ENCODE measurements at places on chromosomes 11 and 22.

- H3K27ac ChIP-seq = peak overlapping the region; percentile 18
- no peak overlapping the region for H3K4me3 ChIP-seq
- H3K36me3 ChIP-seq = no peaks in the 10 kb centered on the region
- DNase-seq = no peak
- H3K4me1 ChIP-seq = peaks cover 4% of the 10 kb centered on the region
Observed at GRCh38 chr11:2790568-2790921, 90.8 kb upstream of the KCNQ1OT1 start.

- no peaks in the 10 kb centered on the region for H3K27me3 ChIP-seq
- H3K4me1 ChIP-seq = no peaks in the 10 kb centered on the region
- no peak for DNase-seq
- no peaks in the 10 kb centered on the region for H3K36me3 ChIP-seq
- H3K27ac ChIP-seq = no peak overlapping the region
- no peak overlapping the region for H3K4me3 ChIP-seq
Observed at GRCh38 chr11:79667380-79667779, 226.6 kb upstream of the TENM4 start.

DNA sequence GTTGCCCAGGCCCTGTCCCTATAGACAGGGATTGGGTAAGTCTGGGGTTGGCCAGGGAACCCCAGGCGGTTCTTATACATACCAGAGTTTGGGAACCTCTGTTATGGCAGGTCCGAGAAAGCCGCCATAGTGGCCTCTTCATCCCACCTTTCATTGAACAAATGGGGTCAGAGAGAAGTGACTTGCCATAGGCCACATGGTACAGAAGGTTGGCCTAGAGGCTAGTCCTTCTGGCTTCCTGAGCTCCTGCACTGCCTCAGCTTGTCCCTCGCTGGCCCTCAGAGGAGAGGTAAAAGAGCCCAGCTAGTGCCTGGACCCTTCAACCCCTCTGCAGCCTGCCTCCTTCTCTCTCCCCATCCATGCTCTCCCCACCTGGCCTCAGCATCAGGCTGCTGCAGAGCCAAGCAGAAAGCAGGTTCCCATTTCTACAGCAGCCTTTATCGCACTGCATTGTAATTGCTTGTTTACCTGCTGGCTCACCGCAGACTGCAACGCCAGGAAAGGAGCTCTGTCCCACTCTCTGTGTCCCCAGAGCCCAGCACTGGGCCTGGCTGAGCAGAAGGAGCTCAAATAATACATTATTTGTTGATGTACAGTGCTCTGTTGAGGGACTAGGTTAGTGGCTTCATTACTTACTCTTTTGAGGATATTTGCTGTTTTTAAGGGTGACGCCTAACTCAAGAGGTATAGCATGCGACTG lies 103.6 kb downstream of the TRIM29 start:
- no peaks in the 10 kb centered on the region for H3K4me1 ChIP-seq
- H3K27ac ChIP-seq = no peak overlapping the region
- H3K36me3 ChIP-seq = no peaks in the 10 kb centered on the region
- no peak overlapping the region for H3K4me3 ChIP-seq

DNA sequence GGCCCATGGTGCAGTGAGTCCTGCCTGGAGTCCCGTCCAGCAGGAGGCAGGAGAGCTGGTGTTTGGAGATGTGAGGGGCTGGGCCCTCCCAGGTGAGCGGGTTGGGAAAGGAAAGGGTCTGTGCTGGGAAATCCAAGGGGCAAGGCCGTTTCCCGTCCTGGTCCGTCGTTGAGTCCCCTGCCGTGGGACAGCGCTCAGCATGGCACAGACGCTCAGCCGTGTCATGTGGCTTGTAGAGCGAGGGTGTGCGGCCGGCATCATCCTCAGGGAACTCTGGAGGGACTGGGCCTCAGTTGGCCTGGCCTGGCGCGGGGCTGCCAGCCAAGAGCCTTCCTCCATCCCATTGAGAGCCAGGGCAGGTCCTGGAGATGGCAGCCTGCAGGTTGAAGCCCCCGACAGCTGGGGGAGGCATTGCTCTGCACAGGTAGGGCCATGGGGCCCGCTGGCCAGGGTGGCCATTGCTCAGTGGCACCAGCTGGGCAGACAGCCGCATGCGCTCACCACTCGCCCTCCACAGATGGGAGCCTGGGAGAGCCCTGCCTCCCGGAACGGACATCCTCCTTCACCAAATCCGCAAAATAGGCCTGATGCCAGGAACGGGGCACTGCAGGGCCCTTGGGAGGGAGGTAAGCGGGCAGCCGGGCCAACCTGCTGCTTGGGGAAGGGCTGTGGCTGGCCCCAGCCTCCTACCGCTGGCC lies 28.7 kb downstream of the KCNQ1 start:
- no peaks in the 10 kb centered on the region for H3K27me3 ChIP-seq
- H3K27ac ChIP-seq = no peak overlapping the region
- H3K4me3 ChIP-seq = no peak overlapping the region
- no peak for DNase-seq
- H3K36me3 ChIP-seq = peaks cover 16% of the 10 kb centered on the region
- peaks cover 27% of the 10 kb centered on the region for H3K4me1 ChIP-seq

GRCh38 chr22:25109878-25110595 lies 89.6 kb upstream of the CRYBB3 start:
- H3K36me3 ChIP-seq = peaks cover 3% of the 10 kb centered on the region
- H3K27ac ChIP-seq = no peak overlapping the region

DNA sequence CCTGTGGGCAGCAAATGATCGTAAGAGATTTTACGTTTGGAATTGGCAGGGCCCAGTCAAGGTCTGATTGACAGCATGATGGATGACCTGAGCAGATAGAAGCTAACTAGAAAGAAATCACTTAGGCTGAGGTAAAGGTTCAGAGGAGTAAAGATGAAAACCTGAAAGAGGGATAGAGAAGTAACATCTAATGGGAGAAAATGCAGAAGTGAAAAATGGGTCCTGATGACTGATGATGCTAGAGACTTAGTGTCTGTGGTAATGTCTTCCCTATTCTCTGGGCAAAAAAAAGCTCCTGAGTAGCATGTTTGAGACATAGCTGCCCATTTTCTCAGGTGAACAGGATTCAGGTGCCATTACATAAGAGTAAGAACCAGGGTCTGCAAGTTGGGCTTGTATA lies 628.8 kb upstream of the ANO5 start:
- DNase-seq = no peak
- no peak overlapping the region for H3K4me3 ChIP-seq
- no peaks in the 10 kb centered on the region for H3K36me3 ChIP-seq
- no peaks in the 10 kb centered on the region for H3K27me3 ChIP-seq
- H3K27ac ChIP-seq = no peak overlapping the region

- no peak overlapping the region for H3K4me3 ChIP-seq
- H3K4me1 ChIP-seq = no peaks in the 10 kb centered on the region
- DNase-seq = no peak
- no peak overlapping the region for H3K27ac ChIP-seq
- peaks cover 77% of the 10 kb centered on the region for H3K27me3 ChIP-seq
Observed at GRCh38 chr11:120261321-120261720, 21.4 kb downstream of the POU2F3 start.

DNA sequence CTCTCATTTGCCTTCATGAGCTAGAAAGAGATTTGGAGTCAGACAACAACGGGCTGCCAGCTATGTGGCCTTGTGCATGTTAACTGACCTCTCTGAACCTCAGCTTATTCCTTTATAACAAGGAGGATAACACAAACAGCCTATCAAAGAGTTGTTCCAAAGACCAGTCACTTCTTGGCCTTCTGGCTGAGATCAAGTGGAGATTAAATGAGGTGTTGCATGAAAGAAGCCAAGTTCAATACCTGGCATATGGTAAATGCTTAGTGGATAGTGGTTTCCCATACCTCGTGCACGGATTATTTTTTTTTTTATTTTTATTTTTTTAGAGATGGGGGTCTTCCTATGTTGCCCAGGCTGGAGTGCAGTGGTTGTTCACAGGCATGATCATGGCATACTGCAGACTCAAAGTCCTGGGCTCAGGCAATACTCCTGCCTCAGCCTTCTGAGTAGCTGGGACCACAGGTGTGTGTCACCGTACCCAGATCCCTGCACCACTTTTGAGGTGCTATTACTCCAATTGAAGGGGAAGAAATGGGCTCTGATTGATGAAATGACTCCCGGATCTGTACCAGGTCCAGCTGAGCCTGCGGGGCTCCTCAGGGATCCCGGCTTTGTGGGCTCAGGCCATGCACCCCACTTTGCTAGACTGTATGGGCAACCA lies 4.9 kb downstream of the LGALS1 start:
- peaks cover 5% of the 10 kb centered on the region for H3K36me3 ChIP-seq
- DNase-seq = no peak
- peaks cover 35% of the 10 kb centered on the region for H3K4me1 ChIP-seq
- H3K27me3 ChIP-seq = no peaks in the 10 kb centered on the region
- no peak overlapping the region for H3K27ac ChIP-seq

DNA sequence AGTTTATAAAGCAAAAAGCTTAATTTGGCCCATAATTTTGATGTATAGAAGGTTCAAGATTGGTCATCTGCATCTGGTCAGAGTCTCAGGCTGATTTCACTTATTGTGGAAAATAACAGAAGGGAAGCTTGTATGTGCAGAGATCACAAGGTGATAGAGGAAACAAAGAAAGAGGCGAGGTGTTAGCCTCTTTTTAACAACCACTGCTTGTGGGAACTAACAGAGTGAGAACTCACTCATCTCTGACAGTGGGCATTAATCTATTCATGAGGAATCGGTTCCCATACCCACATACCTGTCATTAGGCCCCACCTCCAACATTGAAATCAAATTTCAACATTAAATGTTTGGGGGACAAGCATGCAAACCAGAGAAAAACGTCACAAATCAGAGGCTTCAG lies 250.3 kb downstream of the GRM5 start:
- H3K36me3 ChIP-seq = no peaks in the 10 kb centered on the region
- DNase-seq = no peak
- H3K27ac ChIP-seq = no peak overlapping the region
- peaks cover 12% of the 10 kb centered on the region for H3K4me1 ChIP-seq
- H3K4me3 ChIP-seq = no peak overlapping the region

DNA sequence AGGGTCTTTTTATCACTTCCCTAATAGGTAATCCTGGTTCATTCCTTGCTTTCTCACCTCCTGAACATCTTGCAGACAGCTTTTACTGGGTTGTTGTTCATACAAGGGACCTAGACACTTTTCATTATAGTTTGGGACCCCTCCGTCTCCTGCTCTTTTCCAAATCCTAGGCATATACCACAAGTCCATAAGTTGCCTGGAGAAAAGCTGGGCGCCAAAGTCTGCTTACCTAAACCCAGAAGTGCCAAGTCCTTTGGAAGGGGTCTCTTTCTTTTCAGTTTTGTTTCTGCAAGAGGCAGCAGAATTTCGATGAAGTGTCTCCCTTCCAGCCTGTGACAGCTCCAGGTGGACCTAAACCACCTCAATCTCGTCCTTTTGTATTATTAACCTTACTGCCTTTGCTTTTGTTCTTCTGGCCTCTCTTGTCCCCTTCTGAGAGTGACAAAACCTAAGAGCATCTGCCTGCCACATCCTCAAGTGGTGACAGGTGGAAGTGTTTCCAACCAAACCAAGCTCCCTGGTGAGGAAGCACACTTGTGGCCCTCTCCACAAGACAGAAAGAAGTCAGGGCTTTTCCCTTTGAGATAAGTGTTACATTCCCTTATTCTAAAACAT lies 19.5 kb upstream of the P2RY6 start:
- no peak for DNase-seq
- no peaks in the 10 kb centered on the region for H3K27me3 ChIP-seq
- H3K4me3 ChIP-seq = no peak overlapping the region
- H3K36me3 ChIP-seq = no peaks in the 10 kb centered on the region
- no peaks in the 10 kb centered on the region for H3K4me1 ChIP-seq

GRCh38 chr22:30390974-30391691 lies 3.9 kb upstream of the RNF215 start:
- H3K27ac ChIP-seq = peak overlapping the region; percentile 91
- H3K36me3 ChIP-seq = no peaks in the 10 kb centered on the region
- no peak overlapping the region for H3K4me3 ChIP-seq
- DNase-seq = peak; percentile 84
- H3K4me1 ChIP-seq = peaks cover 37% of the 10 kb centered on the region

- DNase-seq = no peak
- no peak overlapping the region for H3K27ac ChIP-seq
- no peak overlapping the region for H3K4me3 ChIP-seq
Observed at GRCh38 chr11:132058211-132058772, 687.9 kb downstream of the NTM start.

DNA sequence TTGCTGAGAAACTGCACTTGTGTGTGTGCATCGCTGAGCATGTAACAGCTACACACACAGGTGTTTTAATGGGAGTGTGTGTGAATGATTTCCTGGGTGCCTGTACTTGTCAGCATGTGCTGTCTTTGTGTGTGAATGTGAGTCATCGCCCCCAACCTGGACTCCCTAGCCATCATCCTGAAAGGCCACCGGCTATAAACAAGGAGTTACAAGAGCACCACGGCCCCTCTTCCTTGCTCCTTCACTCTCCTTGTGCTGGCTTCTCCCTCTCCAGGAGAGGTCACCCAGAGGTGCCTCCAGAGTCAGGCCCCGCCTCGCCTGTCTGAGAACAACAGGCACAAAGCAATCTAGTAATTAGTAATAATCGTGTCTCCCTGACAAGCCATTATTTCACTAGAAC lies 419.2 kb downstream of the BUD13 start:
- DNase-seq = no peak
- H3K27ac ChIP-seq = no peak overlapping the region
- no peaks in the 10 kb centered on the region for H3K36me3 ChIP-seq
- no peak overlapping the region for H3K4me3 ChIP-seq
- H3K27me3 ChIP-seq = peaks cover 9% of the 10 kb centered on the region
- no peaks in the 10 kb centered on the region for H3K4me1 ChIP-seq

GRCh38 chr11:12253843-12254281 lies 123.5 kb upstream of the PARVA start:
- H3K36me3 ChIP-seq = peaks cover 64% of the 10 kb centered on the region
- no peaks in the 10 kb centered on the region for H3K27me3 ChIP-seq
- H3K27ac ChIP-seq = no peak overlapping the region
- no peak overlapping the region for H3K4me3 ChIP-seq
- no peaks in the 10 kb centered on the region for H3K4me1 ChIP-seq
- no peak for DNase-seq

GRCh38 chr11:126167488-126167887 lies 44.0 kb downstream of the RPUSD4 start:
- DNase-seq = no peak
- H3K4me1 ChIP-seq = no peaks in the 10 kb centered on the region
- no peaks in the 10 kb centered on the region for H3K36me3 ChIP-seq

DNA sequence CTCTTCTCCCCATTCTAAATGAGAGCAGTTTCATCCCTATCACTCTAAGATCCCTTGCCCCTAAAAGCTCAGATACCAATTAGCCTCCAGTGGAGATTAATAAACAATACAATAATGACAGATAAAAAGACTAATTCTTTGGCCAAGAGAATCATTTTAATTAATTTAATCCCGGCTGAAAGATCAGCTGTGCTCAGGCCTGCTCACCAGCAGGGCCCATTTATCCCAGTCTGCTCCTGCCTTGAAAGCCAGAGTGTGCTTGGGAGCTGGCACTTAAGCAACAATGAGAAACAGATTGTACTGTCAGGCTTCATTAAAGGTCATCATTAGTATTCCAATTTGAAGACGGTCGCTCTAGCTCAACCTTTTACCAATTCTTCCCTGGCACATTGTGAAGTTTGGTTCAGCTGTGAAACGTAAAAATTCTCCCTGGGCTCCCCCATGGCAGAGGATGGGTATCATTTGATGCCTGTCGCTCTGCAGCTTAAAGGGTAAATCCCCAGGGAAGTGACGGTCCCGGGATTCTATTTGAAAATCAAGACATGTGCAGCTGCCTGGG lies 36.1 kb upstream of the HTATIP2 start:
- no peak for DNase-seq
- H3K4me3 ChIP-seq = no peak overlapping the region
- H3K27me3 ChIP-seq = peaks cover 10% of the 10 kb centered on the region
- H3K27ac ChIP-seq = no peak overlapping the region
- no peaks in the 10 kb centered on the region for H3K4me1 ChIP-seq

GRCh38 chr11:58592760-58593472 lies 14.1 kb downstream of the ZFP91 start:
- DNase-seq = peak; percentile 60
- peaks cover 84% of the 10 kb centered on the region for H3K4me1 ChIP-seq
- H3K36me3 ChIP-seq = peaks cover 89% of the 10 kb centered on the region
- H3K4me3 ChIP-seq = no peak overlapping the region
- H3K27me3 ChIP-seq = no peaks in the 10 kb centered on the region
- peak overlapping the region; percentile 79 for H3K27ac ChIP-seq

Measured in activated T-cell treated with anti-CD3 and anti-CD28 coated beads, Interleukin-2, amount 50 U/mL, for 24 hours (primary cell).